HTR-8/SVneo (cell line): ENCODE measurements at places on chromosomes 11 and 22.
A peak's percentile ranks its signal among the peaks of the same experiment; 100 is the strongest.

- DNase-seq, result no peak
Measured at GRCh38 chr11:107777110-107777509, 65.3 kb upstream of the SLN start.

DNA sequence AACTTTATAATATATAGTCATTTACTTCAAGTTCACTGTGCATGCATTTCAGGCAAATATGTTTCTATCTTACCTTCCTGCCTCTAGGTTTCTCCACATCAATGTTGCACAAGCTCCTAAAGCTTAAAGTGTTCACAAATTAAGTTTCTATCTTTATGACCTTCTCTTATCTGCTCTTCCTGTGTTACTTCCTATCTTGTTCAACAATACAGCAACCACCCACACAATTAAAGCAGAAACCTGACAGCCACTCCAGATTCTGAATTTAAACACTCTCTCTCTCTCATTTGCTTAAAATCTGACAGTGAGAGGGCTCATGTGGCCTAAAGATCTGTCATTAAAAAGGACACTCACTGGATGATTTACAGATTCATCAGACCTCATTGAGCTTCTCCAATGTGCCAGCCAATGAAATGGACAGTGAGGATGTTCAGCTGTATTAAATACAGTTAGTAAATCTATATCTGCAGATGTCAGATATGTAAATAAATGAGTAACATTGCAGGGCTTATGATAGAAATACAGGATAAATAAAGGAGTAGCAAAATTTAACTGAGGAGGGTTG is 10.9 kb downstream of the PDGFD start:
- DNase-seq, result no peak

GRCh38 chr11:118194835-118195627 is 18.6 kb upstream of the SCN2B start:
- no peak for DNase-seq

DNA sequence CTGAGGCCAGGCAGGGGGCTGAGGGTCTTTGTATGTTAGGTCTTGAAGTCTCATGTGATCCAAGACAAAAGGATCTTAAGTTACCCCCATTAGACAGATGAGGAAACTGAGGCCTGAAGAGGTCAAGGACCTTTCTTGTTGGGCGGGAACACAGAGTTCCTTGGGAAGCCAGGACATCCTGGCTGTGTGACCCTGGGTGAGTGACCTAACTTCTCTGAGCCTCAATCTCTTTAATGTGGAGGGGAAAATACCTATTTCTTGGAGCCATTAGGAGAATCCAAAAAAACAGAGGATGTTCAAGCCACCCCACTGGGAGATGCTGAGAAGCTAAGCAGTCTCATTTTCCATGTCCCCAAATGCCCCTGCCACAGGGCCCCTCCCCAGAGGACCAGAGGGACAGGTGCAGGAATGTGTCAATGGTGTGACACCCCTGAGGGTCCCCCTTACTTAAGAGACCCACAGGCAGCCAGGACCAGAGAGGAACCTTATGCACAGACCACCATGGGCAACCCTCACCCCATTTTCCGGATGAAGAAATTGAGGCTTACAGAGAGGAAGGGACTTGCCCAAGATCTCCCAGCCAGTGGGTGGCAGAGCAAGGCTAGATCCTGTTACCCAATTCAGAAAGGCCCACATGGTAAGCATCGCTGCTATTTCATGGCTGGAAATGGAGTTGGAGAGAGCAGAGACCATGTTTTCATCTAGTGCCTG is 8.0 kb downstream of the RAC2 start:
- DNase-seq, result no peak

DNA sequence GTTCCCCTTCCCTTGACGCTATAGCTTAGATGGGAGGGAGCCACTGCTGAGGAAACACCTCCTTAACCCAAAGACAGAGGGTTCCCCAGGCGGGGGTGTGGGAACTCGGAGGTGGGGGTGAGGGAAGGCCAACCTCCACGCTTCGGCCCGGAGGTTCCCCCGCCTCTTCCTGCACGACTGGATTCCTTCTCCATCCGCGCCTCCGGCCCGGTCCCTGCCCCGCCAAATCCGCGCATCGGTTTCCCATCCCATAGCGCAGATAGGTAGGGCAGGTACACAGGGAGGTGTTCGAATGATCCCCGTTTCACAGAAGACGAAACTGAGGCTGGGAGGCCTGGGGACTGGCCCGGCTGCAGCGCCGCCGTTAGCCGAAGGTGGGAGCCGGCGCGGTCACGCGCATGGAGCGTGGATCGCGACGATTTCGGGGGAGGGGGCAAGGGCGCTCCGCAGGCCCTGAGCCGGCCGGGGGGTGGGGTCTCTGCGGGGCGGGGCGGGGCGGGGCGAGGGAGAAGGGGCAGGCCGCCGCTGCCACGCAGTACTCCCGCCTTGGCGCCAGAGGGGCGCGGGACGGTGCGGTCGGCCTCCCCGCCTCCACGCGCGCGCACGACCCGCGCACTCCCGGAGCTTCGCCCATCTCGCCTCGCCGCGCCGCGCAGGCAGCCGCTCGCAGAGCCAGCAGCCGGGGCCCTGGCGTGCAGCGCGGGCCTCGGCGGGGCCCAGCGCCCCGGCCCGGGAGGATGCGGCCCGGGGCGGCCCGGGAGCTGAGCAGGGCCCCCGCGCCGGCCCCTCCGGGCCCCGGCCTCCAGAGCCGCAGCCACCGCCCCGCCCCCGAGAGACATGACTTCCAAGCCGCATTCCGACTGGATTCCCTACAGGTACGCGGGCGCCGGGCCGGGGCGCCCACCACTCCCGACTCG is at the start of gene TUB:
TSS of gene TUB (plus strand) at position 538 of the 917 bp plus-strand sequence. CDS start at position 838, 300 bp downstream.
- peak; percentile 52 for DNase-seq

DNA sequence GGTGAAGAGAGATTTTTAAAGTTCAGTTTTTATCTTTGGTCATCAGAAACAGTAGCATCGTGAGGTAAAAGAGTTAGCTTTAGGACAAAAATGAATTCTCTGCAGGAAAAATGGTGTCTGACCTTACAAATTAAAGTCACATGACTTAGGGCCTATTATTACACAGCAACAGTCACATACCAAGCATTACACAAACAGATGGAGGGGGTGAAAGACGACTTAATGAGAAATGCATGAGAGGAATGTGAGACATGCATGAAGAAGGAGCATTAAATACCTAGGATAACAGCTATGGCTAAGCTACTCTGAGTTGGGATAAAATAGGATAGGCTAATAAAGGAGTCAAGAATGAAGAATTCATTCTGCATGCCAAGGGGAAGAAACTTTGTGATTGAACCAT is 77.5 kb downstream of the BLID start:
- peak; percentile 58 for DNase-seq

- no peak for DNase-seq
Measured at GRCh38 chr11:19025481-19026406, 34.8 kb downstream of the MRGPRX2 start.

GRCh38 chr11:14386895-14387480 is 28.0 kb upstream of the RRAS2 start:
- no peak for DNase-seq

DNA sequence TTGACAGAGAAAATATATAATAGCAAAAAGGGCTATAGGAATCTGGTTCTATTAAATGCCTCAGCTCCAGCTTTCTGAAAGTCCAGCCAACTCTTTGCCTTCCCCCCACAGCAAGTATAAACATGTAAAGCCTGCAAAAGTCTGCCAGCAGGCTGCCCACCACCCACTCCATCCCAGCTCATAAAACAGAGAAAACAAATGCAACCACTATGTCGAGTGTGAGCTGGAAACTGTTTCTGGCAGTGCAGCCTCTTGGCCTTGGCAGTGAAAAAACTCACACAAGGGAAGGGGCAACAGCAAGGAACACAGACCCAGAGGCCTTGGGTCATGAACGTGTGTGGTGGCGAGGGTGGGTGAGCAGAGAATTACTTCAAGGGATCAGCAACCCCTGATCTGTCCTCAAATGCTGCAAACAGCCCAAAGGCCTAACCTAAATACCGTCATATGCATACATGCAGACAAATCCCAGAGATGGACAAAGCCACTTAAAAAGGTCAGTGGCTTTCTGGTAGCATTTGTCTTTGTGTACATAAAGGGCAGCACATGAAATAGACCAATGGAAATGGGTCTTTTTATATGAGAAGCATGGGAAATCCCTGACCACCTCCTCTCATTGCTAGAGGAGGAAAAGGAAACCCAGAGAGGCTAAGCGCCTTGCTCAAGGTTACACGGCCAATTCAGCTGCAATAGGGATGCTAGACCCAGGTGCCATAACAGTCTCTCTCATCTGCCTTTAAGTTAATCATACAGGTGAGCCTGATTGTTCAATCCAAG is 74.8 kb downstream of the NAT10 start:
- no peak for DNase-seq

DNA sequence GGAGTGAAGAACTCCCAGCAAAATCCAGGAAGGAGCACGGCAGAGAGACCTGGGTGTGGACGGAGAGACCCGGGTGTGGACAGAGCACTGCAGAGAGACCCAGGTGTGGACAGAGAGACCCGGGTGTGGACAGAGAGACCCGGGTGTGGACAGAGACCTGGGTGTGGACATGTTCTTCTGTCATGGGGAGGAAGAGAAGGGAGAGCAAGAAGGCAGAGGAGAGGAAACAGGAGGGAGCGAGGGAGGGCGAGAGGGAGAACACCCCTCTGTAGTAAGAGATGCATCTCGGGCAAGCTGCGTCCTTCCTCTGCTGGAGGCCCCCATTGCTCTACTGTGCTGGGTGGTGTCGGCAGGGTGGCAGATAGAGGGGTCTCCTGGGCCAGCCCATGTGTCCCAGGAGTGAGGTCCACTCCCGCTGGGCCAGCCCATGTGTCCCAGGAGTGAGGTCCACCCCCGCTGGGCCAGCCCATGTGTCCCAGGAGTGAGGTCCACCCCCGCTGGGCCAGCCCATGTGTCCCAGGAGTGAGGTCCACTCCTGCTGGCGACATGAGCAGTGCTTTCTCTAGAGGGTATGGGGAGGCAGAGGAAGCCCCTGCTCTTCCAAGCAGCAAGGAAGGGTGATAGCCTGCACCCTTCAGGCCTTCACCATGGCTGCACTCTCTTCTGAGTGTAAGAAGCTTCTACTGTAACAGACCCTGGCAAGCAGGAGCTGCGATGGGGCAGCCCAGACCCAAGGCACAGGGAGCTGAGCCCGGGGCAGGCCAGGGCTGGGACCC is 934.2 kb downstream of the BRD1 start:
- no peak for DNase-seq

DNA sequence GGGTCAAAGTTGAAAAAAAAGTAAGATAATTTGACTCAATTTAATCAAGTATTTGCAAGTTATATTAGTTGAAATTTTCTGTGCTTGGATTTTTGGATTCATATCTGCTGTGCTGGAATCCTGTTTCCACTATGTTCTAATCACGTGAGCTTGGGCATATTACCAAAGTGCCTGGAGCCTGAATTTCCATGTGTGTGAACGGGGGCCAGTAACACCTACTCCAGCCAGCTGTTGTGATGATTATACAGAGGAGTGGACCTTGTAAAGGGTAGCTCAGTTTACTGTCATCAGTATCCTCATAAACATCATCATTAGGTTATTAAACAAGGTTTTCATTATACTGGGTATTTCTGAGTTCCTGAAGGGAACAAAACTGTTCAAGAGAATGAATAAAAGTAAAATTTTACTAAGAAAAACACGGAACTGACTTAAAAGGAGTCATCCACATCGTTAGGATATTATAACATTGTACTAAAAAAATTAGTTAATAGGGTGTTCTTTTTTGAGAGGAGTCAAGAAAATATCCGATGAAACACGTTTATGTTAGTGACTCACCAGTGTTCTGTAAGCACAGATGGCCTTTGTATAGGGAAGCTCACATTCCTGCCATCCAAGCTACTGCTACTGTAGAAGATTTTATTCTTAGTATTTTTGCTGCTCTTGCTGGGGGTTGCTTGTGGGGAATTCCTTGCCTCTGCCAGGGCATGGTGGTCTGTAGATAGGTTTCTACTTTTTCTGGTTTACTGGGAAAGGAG is 144.1 kb downstream of the ARHGAP42 start:
- DNase-seq, result peak; percentile 59

GRCh38 chr22:37607010-37607934 is 1.4 kb upstream of the GGA1 start:
- peak; percentile 69 for DNase-seq

- no peak for DNase-seq
Measured at GRCh38 chr11:98895936-98896335, 124.8 kb upstream of the CNTN5 start.

- no peak for DNase-seq
Measured at GRCh38 chr11:70624598-70624993, 226.3 kb downstream of the CTTN start.

GRCh38 chr11:127738771-127739286 is 738.3 kb upstream of the KIRREL3 start:
- no peak for DNase-seq

DNA sequence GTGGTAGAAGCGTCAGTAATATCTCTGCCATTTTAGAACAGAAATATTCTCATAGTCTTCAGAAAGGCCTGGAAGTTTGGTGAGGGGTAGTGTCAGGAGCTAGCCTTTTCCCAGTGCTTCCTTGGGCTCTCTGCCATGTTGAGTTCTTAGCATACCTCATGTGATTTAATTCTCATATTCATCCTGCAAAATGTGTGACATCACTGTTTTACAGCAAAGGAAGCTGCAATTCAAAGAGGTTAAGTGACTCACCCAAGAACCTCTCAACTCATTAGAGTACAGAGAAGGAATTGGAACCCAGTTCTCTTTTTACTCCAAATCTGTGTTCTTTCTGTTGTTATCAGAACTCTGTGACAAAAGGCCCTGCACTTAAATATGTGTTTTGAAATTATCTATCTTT is 72.1 kb downstream of the RNF169 start:
- peak; percentile 62 for DNase-seq

GRCh38 chr11:79077702-79078330 is 363.0 kb downstream of the TENM4 start:
- no peak for DNase-seq
